Body of pancreas (tissue), 4 donors: ENCODE measurements at places on chromosomes 12 and 14. TPM values are rescaled to one million over a fixed set of nuclear protein-coding genes. Genes with fewer than 3 reads are reported as not detected.

DNA sequence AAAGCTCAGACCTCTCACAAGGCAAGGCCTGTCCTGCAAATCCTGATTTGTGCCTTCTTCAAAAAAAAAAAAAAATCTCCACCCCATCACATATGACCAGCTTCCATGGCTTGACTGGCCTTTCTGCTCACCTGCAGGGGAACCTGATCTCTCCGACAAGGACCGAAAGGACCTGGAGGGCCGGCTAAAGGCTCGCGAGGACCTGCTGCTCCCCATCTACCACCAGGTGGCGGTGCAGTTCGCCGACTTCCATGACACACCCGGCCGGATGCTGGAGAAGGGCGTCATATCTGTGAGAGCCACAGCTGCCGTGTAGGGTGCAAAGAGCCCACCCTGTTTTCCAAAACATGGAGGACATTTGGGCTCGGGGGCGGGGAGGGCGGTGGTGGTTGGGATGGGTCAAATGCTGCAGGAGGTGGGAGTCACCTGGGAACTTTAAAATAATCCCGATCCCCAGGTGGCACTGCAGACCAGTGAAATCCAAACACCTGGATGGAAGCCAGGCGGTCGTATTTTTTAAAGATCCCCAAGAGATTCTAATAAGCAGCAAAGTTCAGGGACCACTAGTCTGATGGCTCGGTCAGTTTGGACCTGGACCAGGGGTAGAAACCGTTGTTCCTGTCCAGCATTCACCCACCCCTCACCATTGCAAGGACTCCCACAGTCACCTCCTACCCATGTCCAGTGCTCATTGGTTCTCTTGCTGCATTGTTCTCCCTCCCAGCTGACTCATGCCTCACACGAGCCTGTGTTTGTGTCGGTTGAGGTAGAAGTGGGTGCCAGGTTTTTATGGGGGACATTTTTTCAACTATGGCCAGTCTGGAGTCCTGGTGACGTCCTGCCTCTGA is 44.8 kb downstream of the FOXN4 start:
- no peaks in the 10 kb centered on the region for H3K4me1 ChIP-seq
- peak; percentile 73 for DNase-seq
- H3K27ac ChIP-seq = no peak overlapping the region
- no peaks in the 10 kb centered on the region for H3K27me3 ChIP-seq
- H3K36me3 ChIP-seq = peaks cover 14% of the 10 kb centered on the region

- H3K4me3 ChIP-seq = no peak overlapping the region
- H3K27me3 ChIP-seq = no peaks in the 10 kb centered on the region
- no peak for DNase-seq
- H3K4me1 ChIP-seq = no peaks in the 10 kb centered on the region
- H3K27ac ChIP-seq = no peak overlapping the region
- no peaks in the 10 kb centered on the region for H3K36me3 ChIP-seq
Observed at GRCh38 chr12:102781117-102781516, 135.9 kb downstream of the PAH start.

GRCh38 chr12:116928504-116928903 is 17.8 kb downstream of the FBXW8 start:
- H3K4me1 ChIP-seq = peaks cover 18% of the 10 kb centered on the region
- H3K36me3 ChIP-seq = no peaks in the 10 kb centered on the region
- H3K4me3 ChIP-seq = no peak overlapping the region

- no peak for DNase-seq
- no peak overlapping the region for H3K4me3 ChIP-seq
- H3K27me3 ChIP-seq = no peaks in the 10 kb centered on the region
Observed at GRCh38 chr14:31127690-31128089, 79.9 kb downstream of the HECTD1 start.

GRCh38 chr14:23608454-23608853 is 27.7 kb upstream of the DHRS2 start:
- H3K36me3 ChIP-seq = no peaks in the 10 kb centered on the region
- H3K4me1 ChIP-seq = peaks cover 87% of the 10 kb centered on the region
- H3K27ac ChIP-seq = peak overlapping the region; percentile 77

The GXYLT1 gene
- 5.6 TPM for total RNA-seq

The NABP2 gene
- 16.3 TPM for total RNA-seq

DNA sequence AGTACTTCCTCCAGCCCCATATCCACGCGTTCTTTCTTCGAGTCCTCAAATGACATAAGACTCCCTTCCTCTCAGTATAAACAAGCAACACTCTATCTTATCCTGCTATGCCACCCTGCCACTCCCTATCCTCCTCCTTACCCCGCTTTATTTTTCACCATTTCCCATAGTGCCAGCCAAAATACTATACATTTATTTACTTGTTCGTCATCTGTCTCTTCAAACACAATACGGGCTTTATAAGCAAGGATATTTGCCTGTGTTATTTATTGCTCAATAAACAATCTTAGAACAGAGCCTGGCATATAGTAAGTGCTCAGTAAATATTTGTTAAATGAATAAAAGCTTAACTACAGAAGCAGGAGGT is 444.9 kb downstream of the EGLN3 start:
- H3K27me3 ChIP-seq = no peaks in the 10 kb centered on the region
- H3K4me3 ChIP-seq = no peak overlapping the region
- no peak overlapping the region for H3K27ac ChIP-seq
- no peaks in the 10 kb centered on the region for H3K4me1 ChIP-seq
- H3K36me3 ChIP-seq = no peaks in the 10 kb centered on the region

- no peaks in the 10 kb centered on the region for H3K36me3 ChIP-seq
- H3K4me3 ChIP-seq = no peak overlapping the region
- H3K27ac ChIP-seq = no peak overlapping the region
- DNase-seq = no peak
Observed at GRCh38 chr14:68554231-68554630, 238.6 kb downstream of the ZFP36L1 start.

The HNF1A gene
- 11.9 TPM for total RNA-seq

- no peaks in the 10 kb centered on the region for H3K36me3 ChIP-seq
- no peak overlapping the region for H3K4me3 ChIP-seq
- H3K27ac ChIP-seq = peak overlapping the region; percentile 69
- H3K27me3 ChIP-seq = no peaks in the 10 kb centered on the region
- no peak for DNase-seq
- peaks cover 51% of the 10 kb centered on the region for H3K4me1 ChIP-seq
Observed at GRCh38 chr14:104756477-104757237, 3.7 kb downstream of the SIVA1 start.

DNA sequence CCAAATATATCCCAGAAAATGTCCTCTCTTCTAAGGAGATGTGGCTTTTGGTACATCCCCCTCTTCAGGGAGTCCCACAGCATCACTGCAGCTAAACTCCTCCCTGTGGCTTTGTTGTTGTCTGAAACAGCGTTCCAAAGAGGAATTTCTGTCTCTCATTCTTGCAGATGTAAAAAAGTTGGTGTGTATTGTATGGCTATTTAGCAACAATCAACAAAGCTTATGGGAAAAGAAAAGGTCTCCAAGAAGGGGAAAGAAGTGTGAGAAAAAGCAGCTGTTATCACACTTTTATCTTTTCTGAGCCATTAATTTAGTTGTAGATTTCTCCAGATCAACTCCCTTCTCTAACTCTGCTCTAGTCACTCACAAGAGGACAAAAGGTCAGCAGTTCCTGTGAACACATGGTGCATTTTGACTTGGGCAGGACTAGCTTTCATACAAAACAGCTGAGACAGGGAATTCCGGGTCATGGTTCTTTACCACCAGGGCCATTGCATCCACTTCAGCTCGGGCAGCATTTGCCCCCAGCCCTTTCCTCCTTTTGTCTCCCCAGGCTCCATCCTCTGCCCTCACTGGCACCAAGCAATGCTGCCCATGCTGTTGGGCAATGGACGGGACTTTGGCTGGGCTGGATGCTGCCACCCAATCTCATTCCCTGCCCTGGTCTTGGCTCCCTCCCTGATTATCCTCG is 184.7 kb downstream of the TMX1 start:
- no peaks in the 10 kb centered on the region for H3K27me3 ChIP-seq
- no peaks in the 10 kb centered on the region for H3K36me3 ChIP-seq
- no peak overlapping the region for H3K27ac ChIP-seq
- no peak for DNase-seq
- no peak overlapping the region for H3K4me3 ChIP-seq

GRCh38 chr14:34628681-34629135 is 1.2 kb downstream of the SNX6 start:
- H3K36me3 ChIP-seq = no peaks in the 10 kb centered on the region
- no peaks in the 10 kb centered on the region for H3K27me3 ChIP-seq
- H3K4me1 ChIP-seq = peaks cover 10% of the 10 kb centered on the region

DNA sequence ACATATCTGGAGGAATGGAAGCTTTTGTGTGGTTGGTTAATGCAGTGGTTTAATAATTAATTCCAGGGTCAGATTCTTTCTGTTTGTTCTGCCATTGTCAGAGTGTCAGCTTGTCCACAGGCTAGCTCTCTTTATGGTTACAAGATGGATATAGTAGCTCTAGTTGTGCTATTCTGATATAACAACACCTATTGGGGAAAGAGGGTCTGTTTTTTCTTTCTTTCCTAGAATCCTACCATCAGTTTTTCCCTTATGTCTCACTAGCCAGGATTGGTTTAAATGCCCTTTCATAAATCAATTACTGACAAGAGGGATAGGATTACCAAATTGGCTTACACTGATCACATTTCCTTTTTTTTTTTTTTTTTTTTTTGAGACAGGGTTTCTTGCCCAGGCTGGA is 27.8 kb downstream of the CNOT2 start:
- peaks cover 48% of the 10 kb centered on the region for H3K4me1 ChIP-seq
- H3K27ac ChIP-seq = peak overlapping the region; percentile 22
- no peaks in the 10 kb centered on the region for H3K36me3 ChIP-seq
- no peak overlapping the region for H3K4me3 ChIP-seq
- H3K27me3 ChIP-seq = no peaks in the 10 kb centered on the region
- no peak for DNase-seq

- no peak overlapping the region for H3K4me3 ChIP-seq
- H3K27ac ChIP-seq = no peak overlapping the region
- no peaks in the 10 kb centered on the region for H3K27me3 ChIP-seq
- H3K4me1 ChIP-seq = peaks cover 3% of the 10 kb centered on the region
- DNase-seq = no peak
Observed at GRCh38 chr12:124222368-124223245, 72.3 kb upstream of the RFLNA start.

The CD163 gene
- total RNA-seq = 85.6 TPM

The PNMA1 gene
- total RNA-seq = 6.9 TPM

GRCh38 chr14:92560106-92560865 is 46.7 kb downstream of the RIN3 start:
- DNase-seq = no peak
- no peak overlapping the region for H3K4me3 ChIP-seq
- H3K4me1 ChIP-seq = no peaks in the 10 kb centered on the region

DNA sequence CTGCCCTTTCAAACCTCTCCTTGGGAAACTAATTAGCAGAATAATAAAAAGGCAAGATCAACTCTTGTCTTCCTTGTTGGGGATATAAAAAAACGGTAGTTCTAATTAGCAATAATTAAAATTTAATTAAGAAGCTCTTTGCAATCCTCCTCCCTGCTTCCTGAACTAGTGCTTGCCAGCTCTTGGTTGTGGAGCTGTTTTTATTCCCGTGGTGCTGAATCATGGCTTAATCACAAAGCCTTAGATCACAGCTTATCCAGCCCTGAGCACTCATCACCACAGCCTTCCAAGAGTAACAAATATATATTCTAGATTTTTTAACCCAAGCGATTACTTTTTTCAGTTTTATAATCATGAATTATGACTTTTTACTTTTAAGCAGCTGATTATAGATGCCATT is 63.2 kb upstream of the INSM2 start:
- H3K36me3 ChIP-seq = no peaks in the 10 kb centered on the region
- no peaks in the 10 kb centered on the region for H3K4me1 ChIP-seq
- H3K27ac ChIP-seq = no peak overlapping the region

DNA sequence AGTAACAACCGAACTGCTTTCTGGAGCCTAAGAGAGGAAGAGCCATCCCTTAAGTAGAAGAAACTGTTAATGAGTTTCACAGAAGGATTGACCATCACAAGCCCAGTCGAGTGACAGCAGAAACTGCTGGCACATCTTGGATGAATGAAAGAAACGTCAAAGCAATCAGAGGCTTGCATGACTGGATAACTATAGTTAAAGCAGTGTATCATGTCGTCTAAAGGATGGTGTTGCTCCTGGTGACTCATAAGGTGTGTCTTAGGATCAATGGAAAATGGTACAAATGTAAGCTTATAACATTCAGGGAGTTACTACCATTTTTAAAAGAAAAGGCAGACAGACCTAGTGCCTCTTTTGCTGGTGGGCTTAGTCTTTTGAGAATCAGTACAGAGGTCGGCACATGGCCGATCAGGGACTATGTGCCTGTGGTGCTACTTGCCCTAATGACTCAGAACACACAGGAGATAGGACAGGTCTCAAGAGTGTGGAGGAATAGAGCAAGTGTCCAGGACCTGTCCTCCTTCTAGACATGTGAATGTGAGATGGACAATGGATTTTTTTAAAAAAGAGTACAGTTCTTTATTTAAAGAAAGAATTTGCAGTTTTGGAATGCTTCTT is 55.7 kb downstream of the TMX1 start:
- H3K36me3 ChIP-seq = no peaks in the 10 kb centered on the region
- H3K27ac ChIP-seq = no peak overlapping the region
- no peak for DNase-seq

GRCh38 chr12:124551268-124552144 is 15.9 kb downstream of the NCOR2 start:
- no peak overlapping the region for H3K4me3 ChIP-seq
- no peaks in the 10 kb centered on the region for H3K36me3 ChIP-seq
- H3K27ac ChIP-seq = peak overlapping the region; percentile 72
- DNase-seq = peak; percentile 58
- no peaks in the 10 kb centered on the region for H3K27me3 ChIP-seq
- peaks cover 55% of the 10 kb centered on the region for H3K4me1 ChIP-seq

GRCh38 chr14:105323663-105324062 is 9.1 kb downstream of the PACS2 start:
- no peaks in the 10 kb centered on the region for H3K27me3 ChIP-seq
- peaks cover 43% of the 10 kb centered on the region for H3K4me1 ChIP-seq
- no peak for DNase-seq
- H3K4me3 ChIP-seq = no peak overlapping the region

DNA sequence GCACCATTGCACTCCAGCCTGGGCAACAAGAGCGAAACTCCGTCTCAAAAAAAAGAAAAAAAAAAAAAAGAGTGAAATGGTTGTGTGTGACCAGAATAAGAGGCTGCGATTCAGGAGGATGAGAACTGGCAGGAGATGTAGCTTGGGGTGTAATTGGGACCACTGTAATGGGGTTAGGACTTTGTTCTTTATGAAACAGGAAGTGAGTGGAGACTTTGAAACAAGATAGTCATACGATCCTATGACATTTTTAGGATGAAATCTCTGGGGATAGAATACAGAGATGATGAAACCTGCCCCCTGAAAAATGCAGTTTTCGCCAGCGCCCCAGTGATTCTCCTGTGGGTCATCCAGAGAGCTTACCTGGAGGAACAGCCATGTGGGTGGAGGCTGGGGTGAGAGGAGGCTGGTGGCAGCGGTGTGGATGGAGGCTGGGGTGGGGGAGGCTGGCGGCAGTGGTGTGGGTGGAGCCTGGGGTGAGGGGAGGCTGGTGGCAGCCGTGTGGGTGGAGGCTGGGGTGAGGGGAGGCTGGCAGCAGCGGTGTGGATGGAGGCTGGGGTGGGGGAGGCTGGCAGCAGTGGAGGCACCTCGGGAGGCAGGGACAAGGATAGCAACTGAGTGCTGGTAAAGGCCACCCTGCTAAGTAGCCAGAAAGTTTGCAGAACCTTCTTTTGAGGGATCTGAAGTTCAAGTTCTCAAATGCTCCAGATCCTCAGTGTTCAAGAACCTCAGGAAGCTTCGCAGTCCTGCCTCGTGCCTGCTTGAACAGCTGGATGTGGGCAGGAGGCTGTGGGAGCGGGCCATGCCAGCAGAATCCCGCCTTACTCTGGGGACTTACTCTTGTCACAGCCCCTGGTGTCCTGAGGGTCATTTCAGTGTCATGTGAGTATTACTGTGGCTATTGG is 20.2 kb downstream of the FBXL14 start:
- H3K27me3 ChIP-seq = no peaks in the 10 kb centered on the region
- H3K36me3 ChIP-seq = no peaks in the 10 kb centered on the region
- H3K4me1 ChIP-seq = peaks cover 25% of the 10 kb centered on the region
